T follicular helper cell (primary cell): ENCODE measurements at places on chromosomes 6 and 20.
A peak's percentile ranks its signal among the peaks of the same experiment; 100 is the strongest.

GRCh38 chr6:158415666-158416065 lies 103.4 kb downstream of the TULP4 start:
- no peak for DNase-seq

DNA sequence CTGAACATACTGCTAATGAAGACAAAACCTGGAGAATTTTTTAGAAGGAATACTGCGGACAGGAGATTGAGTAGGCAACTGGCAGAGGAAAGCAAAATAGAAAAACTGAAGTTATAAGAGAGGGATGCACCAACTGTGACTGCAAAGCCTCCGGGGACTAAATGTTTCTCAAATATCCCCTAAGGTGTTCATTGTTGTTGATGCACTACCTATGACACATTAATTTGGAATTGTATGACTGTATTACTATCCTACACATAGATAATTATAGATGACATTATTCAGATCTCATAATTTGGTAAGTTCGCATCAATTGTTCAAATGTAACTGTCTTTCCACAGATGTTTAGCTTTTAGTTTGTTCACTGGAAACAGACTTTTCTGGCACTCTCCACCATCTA lies 341.1 kb downstream of the MMUT start:
- DNase-seq, result no peak

DNA sequence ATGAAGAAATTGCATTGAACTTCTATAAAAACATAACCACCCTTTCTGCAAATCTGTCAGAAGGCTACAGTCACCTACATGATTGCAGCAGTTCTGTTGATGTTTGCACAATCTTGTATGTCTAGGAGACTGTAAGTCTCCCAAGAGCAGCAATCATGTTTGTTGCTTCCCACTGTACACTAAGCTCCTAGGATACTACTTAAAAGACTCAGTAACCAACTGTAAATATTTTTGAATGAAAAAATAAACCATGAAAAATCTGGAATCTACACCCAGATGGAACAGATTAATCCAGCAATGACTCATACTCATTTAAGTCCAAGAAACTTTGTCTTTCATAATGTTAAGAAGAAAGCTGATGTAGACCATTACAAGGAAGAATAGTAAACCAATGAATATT lies 168.5 kb upstream of the ATXN1 start:
- no peak for DNase-seq

GRCh38 chr6:52109171-52109571 lies 21.8 kb upstream of the PKHD1 start:
- DNase-seq, result no peak

DNA sequence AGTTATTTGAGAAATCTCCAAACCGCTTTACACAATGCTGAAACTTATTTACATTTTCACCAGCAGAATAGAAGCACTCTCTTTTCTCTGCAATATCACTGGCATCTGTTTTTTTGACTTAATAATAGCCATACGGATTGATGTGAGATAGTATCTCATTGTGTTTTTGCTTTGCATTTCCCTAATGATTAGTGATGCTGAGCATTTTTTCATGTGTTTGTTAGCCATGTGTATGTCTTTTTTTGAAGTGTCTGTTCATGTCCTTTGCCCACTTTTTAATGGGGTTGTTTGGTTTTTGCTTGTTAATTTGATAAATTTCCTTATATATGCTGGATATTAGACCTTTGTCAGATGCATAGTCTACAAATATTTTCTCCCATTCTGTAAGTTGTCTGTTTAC lies 73.6 kb downstream of the FBXO5 start:
- DNase-seq, result no peak

- no peak for DNase-seq
Observed at GRCh38 chr6:140168365-140168764, 793.9 kb upstream of the CITED2 start.

DNA sequence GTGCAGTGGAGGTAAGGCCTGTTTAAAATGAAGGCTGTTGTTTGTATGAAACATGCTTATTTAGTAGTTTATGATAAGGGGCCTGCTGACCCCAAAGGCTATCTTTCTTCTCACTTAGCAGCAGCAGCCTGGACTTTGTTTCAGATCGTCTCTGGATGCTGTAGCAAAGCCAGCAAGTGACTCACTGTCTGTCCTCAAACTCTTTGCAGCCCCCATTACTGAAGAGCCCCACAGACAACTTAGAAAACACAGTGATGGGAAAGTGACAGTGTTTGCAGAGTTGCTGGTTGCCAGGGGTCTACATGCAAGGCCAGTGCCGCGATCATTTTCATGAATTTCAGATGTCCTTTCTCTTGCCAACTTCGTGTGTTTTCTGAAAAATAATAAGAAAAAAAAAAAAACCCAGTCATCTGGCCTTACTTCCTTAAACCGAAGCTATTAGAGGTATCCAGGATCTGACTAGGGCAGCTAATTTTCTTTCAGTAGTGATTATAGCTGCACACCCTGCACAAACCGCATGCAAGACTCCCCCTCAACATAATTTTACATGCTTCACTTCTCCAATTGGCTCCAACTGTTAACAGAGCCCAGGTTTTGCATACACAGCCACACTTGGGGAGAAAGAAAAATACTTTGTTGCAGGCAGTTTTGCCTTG lies 11.6 kb upstream of the F13A1 start:
- no peak for DNase-seq

GRCh38 chr6:39247667-39248194 lies 18.5 kb upstream of the KCNK5 start:
- DNase-seq, result no peak

- DNase-seq, result no peak
Observed at GRCh38 chr6:167731216-167731615, 95.5 kb upstream of the AFDN start.

DNA sequence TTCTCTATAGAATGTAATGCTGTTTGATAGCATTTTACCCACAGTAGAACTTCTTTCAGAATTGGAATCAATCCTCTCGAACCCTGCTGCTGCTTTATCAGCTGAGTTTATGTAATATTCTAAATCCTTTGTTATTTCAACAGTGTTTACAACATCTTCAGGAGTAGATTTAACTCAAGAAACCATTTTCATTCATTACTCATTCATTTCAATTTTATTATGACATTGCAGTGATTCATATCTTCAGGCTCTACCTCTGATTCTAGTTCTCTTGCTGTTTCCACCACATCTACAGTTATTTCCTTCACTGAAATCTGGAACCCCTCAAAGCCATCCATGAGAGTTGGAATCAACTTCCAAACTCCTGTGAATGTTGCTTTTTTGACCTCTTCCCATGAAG lies 93.7 kb downstream of the ZFAND3 start:
- no peak for DNase-seq

DNA sequence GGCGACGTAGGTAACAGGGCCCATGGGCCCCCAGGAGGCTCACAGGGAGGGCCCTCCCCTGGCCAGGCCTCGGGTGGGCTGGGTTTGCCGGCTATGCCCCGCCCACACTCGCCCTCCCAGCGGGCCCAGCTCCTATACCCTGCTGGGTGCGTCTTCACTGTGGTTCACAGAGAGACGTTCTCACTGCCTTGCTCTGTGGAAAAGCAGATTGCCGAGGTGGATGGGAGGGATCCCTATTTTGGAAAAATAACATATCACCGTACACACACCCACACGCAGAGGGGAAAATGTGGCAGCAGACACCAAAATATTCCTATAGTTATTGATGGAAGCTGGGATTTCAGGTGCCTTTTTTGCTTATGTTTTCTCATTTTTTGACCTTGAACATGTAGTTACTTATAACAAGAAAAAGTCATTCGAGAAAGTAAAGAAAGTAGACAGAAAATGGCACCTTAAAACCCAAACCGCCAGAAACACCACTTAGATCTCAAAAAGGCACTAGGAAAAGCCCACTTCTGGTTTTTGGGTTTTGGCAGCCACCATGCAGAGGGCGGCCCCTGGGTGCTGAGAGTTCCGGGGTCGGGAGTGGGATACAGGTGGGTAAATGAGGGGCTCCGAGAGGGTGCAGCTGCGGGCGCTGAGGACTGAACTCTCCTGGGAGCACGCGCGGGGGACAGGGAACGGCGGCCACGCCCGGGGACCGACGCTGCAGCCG lies 49.4 kb downstream of the TMEM242 start:
- peak; percentile 58 for DNase-seq

- DNase-seq, result no peak
Observed at GRCh38 chr20:40811660-40812414, 122.8 kb upstream of the MAFB start.

DNA sequence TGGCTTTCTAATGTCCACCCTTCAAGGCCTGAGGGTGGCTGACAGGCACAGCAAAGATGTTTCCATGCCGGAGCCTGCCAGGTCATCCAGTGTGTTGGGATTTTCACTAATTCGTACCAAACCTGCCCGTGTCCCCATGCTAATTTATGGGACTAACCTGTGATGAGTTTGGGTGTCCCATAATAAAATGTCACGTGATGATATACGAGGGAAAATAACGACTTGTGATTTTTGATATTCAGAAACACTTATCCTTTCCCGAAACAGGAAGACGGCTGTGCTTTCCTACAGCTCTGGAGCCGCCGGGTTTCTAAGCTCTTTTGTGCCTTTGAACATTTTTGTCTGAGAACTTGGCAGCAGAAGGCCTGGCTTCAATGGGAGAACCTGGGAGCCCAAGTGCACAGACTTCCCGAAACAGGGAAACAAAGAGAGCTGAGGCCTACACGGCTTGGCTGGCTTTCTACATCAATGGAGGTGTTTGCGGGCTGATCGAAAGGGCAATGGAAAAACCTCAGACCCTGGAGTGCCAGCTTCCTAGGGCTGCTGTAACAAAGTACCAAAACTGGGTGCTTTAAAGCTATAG lies 171.9 kb upstream of the JARID2 start:
- no peak for DNase-seq

GRCh38 chr6:25788305-25788922 lies 33.9 kb downstream of the SLC17A4 start:
- peak; percentile 21 for DNase-seq

DNA sequence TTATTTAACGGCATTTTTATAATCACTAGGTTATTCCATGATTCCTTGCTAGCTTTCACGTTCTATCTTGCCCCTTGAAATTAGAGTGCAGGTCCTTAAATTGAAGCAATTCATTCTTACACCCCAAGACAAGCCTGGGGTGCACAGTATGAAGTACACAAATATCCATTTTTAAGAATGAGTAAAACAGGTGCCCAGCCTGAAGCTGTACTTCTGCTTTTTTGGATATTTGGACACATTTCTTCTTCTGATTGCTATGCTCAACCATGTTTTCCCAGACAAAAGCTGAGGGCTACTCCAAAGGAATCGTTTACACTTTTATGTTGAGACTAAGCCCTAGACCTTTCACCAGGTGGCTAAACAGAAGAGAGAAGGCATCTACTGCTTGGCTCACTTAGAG lies 7.9 kb upstream of the TAGAP start:
- no peak for DNase-seq

- no peak for DNase-seq
Observed at GRCh38 chr6:158175111-158175510, 7.0 kb downstream of the GTF2H5 start.

DNA sequence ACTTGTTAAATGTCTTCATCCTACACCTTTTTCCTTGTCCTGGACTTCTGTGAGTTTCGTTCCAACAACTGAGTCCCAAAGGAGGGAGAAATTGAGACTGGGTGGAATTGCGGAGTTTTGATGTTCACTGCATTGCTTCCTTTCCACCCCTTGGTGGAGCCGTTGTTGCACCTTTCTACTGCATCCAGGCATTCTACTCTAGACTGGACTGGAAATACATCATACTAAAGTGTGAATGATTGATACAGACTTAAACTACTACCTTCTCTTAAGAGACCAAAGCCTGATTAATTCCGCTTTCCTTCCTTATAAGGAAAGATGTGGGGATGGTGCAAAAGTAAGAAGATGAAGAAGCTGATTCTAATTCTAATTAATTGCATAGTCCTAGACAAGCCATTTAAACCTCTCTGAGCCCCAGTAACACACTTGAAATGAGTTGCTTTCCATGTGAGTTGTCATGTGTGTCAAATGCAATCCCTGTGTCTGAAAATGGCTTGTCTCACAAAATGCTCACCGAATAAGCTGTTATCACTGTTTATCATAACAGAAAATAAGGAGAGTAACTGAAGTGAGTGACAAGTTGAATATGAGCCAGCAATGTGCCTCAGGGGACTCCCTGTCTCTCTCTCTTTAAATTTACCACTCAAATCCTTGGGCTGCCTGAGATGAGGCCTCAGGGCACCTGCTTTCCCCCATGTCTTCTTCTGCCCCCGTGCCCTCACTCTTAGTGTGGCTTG lies 338.3 kb upstream of the CHD6 start:
- DNase-seq, result no peak

GRCh38 chr6:13883966-13884365 lies 40.8 kb upstream of the RNF182 start:
- DNase-seq, result no peak

DNA sequence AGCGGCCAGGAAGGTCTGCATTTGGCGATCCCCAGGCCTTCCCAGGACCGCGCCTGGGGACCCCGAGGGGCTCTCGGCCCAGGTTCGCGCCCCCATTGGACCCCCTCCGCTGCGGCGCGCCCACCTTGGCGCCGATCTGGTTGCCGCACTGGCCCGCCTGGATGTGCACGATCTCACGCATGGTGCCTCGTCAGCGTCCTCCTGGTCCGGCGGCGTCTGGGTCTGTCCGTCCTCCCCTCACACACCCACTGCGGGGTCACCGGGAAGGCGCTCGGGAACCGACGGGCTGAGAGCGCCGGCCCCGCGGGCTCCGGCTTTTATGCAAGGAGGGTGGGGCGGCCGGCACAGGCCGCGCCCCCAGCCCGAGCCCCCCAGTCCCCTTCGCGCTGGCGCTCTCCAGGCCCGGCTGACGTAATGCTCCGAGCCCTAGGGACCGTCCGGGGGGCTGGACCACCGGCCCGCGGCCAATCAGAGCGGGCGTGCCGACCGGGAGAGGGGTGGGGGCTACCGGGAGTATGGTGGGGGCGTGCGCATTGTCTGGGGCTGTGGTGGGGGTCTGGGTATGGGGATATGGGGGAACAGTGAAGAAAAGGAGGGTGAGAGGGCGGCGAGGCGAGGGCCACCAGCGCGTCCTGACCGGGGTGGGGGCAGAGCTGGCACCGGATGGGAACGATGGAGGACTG lies at the start of gene TUBB2B:
Gene TUBB2B, minus strand, starts transcription at position 291 of the 683 bp plus-strand sequence. Its CDS starts 110 bp downstream, at position 181.
- no peak for DNase-seq

DNA sequence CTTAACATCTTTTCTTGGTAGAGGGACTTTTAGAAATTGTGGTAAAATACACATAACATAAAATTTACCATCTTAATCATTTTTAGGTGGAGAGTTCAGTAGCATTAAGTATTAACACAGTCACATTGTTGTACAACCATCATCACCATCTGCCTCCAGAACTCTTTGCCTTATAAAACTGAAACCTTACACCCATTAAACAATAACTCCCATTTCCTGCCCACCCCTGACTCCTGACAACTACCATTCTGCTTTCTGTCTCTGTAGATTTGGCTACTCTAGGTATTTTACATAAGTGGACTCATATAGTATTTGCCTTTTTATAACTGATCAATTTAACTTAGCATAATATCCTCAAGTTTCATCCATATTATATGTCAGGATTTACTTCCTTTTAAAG lies 88.7 kb downstream of the ZHX3 start:
- no peak for DNase-seq
